Activated CD4-positive, alpha-beta T cell treated with anti-CD3 and anti-CD28 coated beads, Interleukin-2, amount 50 U/mL, for 24 hours (primary cell): ENCODE measurements at places on chromosomes 4 and X.

- DNase-seq, result no peak
These were observed 167.2 kb downstream of the LHFPL1 start for GRCh38 chrX:112512509-112512908.

DNA sequence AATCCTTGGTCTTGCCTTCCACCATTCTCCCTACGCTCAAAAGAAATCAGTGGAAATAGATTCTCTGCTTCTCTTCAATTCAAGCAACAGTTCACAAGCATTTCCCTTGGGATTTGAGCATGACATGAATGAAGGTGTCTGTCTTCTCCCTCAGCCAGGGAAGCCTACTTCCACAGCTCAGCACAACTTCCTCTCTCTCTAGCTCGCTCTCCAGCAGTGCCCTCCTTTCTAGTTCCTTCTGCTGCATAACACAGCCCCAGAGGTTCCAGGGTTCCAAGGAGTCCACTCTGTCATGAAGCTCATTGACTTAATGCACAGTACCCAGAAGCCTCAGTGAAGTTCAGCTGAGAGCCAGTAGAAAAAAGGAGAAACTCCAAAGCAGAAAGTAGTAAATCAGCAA, 81.3 kb downstream of the PLS3 start:
- no peak for DNase-seq

DNA sequence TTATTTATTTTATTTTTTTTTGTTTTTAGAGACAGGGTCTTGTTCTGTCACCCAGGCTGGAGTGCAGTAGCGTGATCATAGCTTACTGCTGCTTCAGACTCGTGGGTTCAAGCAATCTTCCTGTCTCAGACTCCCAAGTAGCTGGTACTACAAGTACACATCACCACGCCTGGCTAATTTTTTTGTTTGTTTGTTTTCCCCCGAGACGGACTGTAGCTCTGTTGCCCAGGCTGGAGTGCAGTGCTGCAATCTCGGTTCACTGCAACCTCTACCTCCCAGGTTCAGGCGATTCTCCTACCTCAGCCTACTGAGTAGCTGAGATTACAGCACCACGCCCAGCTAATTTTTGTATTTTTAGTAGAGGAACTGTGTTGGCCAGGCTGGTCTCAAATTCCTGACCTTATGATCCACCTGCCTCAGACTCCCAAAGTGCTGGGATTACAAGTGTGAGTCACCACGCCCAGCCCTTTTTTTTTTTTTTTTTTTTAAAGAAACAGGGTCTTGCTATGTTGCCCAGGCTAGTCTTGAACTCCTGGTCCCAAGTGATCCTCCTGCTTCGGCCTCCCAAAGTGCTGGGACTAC, 32.2 kb downstream of the COPS4 start:
- no peak for DNase-seq

- DNase-seq, result no peak
These were observed 164.1 kb downstream of the RASL11B start for GRCh38 chr4:53026233-53026632.

GRCh38 chr4:128380306-128380705, 92.7 kb upstream of the PGRMC2 start:
- no peak for DNase-seq

DNA sequence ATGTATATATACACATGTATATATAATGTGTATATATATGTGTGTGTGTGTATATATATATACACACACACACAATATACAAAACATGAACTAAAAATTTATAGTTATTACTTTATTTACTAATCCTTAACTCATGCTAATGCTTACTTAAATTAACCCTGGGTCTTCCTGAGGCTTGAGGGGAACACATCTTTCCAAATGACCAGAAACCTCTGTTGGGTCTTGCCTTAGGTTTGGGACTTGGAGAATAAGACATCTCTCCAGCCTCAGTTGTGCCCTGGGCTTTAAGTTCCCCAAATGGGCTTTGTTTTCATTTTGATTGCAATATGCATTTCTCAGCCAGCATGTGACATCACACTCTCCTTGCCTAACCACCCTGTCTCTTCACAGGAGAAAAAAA, 7.7 kb downstream of the GEMIN8 start:
- DNase-seq, result no peak
